Right hindlimb (tissue), 1 donor: ENCODE measurements at places on chromosomes 11 and 22.
A peak's percentile ranks its signal among the peaks of the same experiment; 100 is the strongest.

DNA sequence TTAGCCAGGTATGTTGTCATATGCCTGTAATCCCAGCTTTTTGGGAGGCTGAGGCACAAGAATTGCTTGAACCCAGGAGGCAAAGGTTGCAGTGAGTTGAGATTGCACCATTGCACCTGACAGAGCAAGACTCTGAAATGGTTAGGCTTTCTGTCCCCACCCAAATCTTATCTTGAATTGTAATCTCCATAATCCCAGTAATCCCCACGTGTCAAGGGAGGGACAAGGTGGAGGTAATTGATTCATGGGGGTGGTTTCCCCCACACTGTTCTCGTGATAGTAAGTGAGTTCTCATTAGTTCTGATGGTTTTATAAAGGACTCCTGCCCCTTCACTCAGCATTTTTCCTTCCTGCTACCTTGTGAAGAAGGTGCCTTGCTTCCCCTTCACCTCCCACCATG is 37.6 kb upstream of the GLYAT start:
- DNase-seq, result no peak

GRCh38 chr11:46429717-46430116 is 38.1 kb upstream of the CHRM4 start:
- no peak for DNase-seq

- no peak for DNase-seq
Observed at GRCh38 chr11:18225913-18226312, 10.7 kb downstream of the SAA4 start.

GRCh38 chr11:120224972-120225909 is 14.4 kb downstream of the OAF start:
- peak; percentile 67 for DNase-seq

DNA sequence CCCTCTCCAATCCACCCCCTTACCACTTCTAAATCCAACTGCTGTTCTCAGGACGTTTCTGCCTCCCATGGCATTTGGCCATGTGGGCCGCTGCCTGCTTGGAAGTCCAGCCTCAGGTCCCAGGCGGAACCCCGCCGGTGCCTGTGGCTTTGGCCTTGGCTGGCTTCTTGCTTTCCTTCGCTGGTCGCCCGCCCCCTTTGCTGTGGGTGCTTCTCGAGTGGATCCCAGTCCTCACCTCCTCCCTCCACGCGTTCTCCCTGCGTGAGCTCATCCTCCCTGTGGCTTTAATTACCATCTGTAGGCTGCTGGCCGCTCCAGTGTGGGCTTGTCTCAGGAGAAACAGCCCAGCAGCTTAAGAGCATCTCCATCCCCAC is 111.7 kb downstream of the NECTIN1 start:
- DNase-seq, result no peak
